Stimulated activated CD8-positive, alpha-beta memory T cell treated with anti-CD3 and anti-CD28 coated beads, Interleukin-7, amount 100 ng/mL, for 1 hour (primary cell): ENCODE measurements at places on chromosomes 1 and 21.

DNA sequence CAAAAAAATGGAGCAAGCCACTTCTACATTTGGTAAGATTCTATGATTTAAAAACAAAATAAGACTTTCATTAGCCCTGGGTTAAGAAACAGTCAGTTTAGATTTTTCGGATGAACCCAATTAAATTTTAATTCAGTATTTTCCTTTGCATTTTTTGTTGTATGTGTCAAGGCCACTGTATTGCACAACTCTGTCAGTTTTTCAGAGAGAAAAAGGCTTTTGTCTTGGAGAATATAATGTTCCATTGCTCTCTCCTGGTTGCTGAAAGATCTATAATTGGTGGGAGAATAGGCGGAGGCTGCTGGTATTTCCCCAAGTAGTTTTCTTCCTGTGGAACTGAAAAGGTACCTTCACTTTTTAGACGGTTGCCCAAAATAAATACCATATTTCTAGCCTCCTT lies 84.6 kb downstream of the NEGR1 start:
- no peak for DNase-seq

DNA sequence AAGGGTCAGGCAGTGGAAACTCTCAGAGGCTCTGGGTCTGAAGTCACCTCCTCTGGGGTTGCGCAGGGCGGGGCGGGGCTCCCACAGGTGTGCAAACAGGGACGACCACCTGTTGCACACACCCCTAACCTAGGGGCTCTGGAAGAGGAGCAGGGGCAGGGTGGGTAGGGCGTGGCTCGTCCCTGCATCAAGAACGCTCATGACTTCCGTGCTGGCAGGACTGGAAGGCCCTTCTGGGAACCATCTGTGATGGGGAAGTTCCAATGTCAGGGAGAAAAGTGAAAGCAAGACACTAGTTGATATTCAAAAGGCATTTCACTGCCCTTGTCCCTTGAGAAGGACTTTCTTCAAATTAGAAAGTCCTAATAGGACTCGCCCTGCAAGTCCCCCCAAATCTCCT lies 22.1 kb upstream of the CLSTN1 start:
- DNase-seq, result no peak

- DNase-seq, result no peak
These were observed 3.4 kb downstream of the TRIM45 start for GRCh38 chr1:117118137-117118536.

DNA sequence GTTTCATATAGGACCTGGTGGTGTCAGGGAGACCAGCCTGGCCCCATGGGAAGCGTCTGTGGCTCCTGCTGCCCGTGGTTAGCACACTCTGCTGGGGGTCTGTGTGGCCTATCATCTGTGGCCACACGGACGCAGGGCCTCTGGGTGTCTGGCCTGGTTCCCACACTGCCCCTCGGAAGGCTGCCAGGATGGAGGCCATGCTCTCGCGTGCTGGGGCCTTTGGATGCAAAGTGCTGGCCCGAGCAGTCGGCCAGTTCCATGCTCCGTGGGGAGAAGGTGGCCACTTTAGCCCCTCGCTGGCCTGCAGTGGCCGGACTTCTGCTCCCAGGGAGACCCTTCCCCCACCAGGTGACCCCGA lies 20.8 kb upstream of the LRRC3 start:
- no peak for DNase-seq

- no peak for DNase-seq
These were observed 496.1 kb downstream of the LRRIQ3 start for GRCh38 chr1:73701826-73702225.

DNA sequence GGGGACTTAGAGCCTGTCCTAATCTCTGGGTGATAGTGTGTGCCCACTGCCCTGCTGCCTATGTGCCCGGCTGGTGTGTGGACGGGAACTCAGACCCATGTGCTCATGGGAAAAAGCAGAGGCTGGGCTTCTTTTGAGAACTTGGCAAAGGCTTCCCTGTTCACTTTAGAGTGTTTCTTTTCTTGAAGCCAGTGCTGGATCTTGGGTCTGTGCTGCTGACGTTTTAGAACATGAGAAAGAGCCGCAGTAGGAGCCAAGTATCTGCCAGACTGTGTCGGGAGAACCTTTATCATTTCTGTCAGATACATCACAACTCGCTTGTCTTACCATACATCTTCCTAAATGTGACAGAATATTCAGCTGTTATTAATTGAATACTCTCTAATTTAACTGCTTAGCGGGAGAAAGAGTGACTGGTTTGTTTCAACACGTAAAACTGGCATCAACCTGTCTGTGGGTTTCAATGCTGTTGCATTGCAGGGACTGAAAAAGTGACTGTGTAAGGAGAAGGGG lies 195.2 kb downstream of the PBX1 start:
- no peak for DNase-seq

DNA sequence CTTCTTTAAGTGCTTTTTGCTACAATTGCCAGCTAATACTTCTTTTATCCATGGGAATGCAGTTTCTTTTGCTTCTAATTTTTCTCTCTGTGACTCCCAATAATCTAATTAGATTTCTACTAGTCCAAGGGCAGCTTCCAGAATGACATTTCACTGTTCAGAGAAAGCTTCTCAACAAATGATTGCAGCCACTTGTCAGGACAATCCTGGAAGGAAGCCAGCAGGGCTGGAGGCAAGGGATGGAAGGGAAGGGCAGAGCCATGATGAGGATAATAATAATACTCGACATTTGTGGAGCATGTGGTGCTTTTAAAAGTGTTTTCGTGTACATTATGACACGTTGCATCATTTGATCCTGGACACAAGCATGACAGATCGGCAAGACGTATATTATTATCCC lies 19.4 kb downstream of the F11R start:
- no peak for DNase-seq

- no peak for DNase-seq
These were observed 19.9 kb upstream of the SLC35F3 start for GRCh38 chr1:233884461-233885151.

GRCh38 chr1:33424610-33425009 lies 6.3 kb downstream of the PHC2 start:
- DNase-seq, result no peak

DNA sequence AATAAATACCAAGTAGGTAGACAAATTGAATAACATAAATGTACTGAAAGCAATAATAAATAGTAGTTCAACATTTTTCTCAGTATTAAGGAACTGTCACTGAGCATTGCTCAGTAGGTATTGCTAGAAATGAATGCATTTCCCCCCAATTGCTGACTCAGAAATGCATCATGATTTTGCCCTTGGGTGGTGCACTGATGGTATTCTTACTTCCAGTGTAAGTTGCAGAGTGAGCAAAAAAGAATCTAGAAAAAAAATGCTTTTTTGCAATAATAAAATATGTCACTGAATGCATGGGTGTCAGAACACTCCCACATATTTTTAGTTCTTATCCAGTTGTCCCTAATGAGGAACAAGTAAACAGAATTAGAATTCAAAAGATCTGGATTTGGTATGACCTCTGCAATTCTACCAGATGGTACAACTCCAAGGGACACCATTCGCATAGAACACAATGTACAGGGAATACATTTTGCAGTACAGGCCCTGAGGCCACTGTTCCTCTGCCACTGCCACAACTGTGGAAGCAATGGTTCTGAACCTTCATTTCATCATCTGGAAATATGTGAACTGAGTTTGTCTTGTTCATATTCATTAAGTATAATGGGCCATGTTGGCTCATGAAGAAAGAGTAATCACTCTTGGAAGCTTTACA lies 78.0 kb downstream of the ATP6V1G3 start:
- DNase-seq, result no peak

DNA sequence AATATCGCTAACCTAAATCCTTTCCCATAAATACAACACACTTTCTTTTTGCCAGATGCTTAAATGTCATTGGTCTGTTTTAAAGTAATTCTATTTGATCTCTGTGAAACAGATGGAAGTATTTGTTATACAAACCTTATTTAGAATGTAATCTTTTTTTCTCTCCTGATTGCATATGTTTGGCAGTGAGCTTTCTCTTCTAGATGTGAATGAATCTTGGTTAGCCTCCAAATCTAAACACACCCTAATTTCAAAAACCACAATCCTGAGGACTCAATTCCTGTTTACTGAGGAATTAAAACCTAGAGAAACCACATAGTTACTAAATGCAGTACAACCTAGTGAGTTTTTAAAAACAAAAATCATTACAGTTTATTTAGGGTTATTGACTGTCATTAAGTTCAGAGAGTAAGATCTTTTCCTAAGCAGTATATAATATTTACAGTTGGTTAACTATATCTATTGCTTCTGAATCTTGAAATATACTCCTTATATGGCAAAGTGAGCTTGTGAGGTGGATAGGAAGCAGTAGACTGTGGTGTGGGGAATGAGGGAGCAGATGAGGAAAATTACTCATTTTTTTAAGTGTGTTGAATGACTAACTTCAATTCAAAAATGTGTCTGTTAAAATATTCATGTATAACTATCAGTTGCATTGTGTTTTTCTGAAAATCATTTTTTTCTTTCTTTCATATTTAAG lies 218.7 kb downstream of the FMN2 start:
- no peak for DNase-seq

DNA sequence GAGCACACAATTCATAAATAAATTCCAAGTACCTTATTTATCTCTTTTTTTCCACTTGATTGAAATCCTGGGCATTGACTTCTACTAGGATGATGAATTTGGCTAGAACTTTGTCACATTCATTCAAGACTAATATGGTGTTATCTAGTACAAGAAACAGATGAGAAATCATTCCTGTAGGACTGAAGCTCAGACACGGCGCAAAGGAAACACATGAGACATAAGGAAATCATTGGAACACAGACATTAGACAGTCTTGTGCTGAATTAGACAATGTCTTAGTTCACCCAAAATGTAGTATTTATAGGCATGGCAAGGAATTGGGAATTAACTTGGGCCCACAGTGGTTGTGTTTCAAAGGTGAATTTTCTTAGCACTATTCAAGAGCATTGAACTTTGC lies 305.7 kb downstream of the SETD4 start:
- no peak for DNase-seq

DNA sequence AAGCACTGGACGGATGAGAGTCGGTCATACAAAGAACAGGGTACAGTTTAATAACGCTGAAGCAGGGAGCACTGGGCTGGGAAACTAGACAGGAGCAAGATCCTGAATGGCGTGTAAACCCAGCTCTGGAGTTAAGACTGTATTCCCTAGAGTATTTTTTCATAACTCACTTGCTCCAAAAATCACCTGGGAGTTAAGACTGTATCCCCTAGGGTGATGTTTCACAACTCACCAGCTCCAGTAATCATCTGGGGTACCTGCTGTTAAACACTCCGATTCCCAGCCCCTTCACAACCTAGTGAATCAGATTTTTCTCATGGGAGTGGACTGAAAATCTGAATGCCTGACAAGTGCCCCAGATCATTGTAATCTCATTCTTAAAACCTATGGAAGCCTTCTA lies 123.2 kb downstream of the MAB21L3 start:
- no peak for DNase-seq

DNA sequence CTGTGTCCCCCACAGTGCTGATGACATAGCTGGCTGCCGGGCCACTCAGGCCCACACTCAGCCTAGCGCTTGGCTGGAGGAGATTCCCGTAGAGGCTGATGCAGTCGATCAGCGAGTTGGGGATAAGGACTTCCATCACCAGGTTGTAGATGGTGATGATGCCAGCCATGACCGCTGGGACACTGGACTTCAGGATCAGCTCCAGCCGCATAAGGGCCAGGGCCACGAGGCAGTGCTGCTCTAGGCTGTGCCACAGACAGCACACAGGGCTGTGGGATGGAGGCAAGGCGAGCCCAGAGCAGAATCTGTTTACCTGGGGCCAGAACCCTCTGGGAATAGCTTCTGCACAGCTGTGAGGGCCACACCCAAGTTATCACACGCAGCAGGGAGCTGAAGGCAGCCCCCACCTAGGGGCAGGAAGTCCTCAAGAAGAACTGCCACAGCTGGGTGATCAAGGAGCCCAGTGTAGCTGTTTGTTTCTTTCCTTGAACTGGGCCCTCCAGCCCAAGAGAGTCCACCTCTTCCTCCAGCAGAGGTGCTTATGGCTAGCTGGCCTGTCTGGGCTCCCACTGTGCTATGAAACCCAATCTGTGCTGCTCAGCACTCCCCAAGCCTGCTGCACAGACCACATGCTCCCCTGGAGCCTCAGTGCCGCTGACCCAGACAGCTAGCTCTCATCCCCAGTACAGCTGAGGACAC lies 6.2 kb downstream of the SLC2A1 start:
- no peak for DNase-seq

DNA sequence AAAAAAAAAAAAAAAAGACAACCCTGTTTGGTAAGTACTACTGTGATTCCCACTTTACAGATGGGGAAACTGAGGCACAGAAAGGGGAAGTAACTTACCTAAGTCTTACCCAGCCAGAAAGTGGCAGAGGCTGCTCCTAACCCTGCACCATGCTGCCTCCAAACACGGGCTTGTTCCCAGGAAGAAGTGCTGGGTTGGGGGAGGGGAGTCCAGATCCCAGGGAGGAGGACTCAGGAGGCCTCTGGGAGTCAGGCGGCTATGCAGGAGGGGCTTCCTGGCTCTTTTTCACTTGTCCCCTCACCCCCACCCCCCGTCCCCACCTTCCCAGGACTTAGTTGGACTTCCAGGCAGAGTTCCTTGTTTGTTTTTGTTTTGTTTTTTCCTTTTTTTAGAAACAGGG lies 23.9 kb downstream of the PIK3CD start:
- DNase-seq, result no peak

DNA sequence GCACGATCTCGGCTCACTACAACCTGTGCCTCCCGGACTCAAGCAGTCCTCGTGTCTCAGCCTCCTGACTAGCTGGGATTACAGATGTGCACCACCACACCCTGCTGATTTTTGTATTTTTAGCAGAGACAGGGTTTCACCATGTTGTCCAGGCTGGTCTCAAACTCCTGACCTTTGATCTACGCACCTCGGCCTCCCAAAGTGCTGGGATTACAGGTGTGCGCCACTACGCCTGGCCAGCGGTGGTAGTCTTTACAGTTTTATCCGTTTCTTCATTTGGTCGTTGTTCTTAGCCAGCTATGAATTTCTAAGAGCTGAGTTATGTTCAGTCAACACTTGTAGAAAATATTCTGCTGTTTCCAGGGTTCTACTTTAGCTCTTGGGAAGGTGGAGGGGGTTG lies 53.3 kb downstream of the AKNAD1 start:
- no peak for DNase-seq

DNA sequence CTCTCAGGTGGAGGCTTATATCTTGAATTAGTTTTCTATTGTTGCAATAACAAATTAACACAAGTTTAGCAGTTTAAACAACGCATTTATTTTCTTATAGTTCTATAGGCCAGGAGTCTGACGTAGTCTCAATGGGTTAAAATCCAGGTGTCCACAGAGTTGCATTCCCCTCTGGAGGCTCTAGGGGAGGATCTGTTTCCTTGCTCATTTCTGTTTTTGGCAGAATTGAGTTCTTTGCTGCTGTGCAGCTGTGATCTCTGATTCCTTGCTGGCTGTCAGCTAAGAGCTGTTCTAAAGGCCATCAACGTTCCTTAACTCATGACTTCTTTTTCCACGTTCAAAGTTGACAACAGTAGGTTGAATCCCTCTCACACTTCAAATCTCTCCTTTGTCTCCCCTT lies 31.8 kb downstream of the S100A10 start:
- no peak for DNase-seq

- no peak for DNase-seq
These were observed 54.7 kb upstream of the WNT4 start for GRCh38 chr1:22197644-22198043.
